ENCODE measurements at places on chromosomes 16 and 17. TPM values are rescaled to one million over a fixed set of nuclear protein-coding genes. Genes with fewer than 3 reads are reported as not detected.

Gene RHBDL3
- total RNA-seq: 0.38 TPM

- DNase-seq: no peak
These were observed 10.5 kb downstream of the OSBPL7 start for GRCh38 chr17:47810901-47811635.

- DNase-seq: no peak
These were observed 32.8 kb downstream of the DHX38 start for GRCh38 chr16:72126429-72126765.

Gene CDR2L
- total RNA-seq: 22.9 TPM

Gene SLFN13
- total RNA-seq: 32.1 TPM
